D721Med (cell line): ENCODE measurements at places on chromosomes 1 and 21.

GRCh38 chr1:11888206-11888876 is 29.6 kb upstream of the NPPB start:
- no peak for DNase-seq

DNA sequence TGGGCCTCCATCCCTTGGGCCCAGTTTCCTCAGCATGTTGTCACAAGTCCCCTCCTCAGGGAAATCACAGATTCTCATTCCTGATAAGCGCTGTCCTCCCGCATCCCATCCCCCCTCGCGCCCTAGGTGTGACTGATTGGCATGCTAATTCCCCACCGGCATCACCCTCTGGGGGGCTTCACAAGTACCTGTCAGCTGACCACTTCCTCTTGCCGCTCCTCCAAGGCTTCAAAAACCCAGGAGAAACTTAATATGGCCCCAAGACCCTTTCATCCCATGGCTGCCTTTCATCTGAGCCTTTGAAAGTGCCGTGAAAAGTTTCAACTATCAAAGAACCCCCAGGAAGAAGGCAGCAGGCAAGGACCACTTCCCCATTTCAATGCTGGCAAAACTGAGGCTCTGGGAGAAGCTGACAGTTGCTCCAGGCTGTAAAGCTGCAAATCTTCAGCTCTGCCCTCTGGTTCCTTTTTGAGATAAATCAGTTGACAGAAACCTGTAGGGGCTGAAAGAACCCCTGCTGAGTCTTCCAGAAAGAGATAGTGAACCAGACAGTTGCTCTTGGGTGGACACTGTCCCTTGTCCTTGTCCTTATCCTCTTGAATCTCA is 12.8 kb upstream of the MIXL1 start:
- no peak for DNase-seq

- DNase-seq: no peak
These were observed 341.1 kb upstream of the RUNX1 start for GRCh38 chr21:35390013-35390776.

DNA sequence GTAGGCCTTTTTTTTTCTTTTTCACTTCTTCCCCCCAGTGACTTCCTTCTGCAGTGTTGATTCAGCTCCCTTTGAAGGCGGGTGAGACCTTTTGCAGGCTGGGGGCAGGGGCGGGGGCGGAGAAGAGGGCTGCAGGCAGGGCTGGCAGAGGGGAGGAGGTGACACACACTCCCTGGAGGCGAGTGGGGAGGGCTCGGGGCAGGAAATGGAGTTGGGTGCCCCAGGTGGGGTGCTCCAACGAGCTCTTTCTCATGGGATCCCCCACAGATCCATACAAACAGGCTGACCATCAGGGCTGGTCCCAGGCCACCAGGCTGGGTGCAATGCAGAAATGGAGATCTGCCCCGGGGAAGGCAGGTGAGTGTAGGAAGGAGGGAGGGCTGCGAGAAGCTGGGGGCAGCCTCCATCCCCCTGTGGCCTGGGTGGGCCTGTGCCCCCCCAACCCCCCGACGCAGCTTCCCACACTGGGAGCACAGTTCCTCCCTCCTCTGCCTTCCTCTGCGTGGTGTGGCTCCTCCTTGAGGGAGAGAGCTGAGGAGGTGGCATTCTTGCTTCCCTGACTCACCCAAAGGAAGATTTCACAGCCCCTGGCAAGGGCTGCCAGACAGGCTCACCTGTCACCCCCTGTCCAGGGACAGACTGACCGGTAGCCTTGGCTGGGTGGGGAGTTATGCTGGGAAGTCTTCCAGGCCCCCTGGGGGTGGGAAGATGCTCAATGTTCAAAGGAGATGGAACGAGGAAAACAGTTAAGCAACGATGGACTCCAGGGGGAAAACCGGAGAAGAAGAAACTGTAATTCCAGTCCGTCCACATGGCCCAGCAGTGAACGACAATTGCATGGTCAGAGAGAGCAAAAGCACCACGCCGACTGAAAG is 7.1 kb upstream of the ITGB2 start:
- DNase-seq: no peak

GRCh38 chr1:246297279-246298265 is 209.5 kb downstream of the SMYD3 start:
- no peak for DNase-seq

DNA sequence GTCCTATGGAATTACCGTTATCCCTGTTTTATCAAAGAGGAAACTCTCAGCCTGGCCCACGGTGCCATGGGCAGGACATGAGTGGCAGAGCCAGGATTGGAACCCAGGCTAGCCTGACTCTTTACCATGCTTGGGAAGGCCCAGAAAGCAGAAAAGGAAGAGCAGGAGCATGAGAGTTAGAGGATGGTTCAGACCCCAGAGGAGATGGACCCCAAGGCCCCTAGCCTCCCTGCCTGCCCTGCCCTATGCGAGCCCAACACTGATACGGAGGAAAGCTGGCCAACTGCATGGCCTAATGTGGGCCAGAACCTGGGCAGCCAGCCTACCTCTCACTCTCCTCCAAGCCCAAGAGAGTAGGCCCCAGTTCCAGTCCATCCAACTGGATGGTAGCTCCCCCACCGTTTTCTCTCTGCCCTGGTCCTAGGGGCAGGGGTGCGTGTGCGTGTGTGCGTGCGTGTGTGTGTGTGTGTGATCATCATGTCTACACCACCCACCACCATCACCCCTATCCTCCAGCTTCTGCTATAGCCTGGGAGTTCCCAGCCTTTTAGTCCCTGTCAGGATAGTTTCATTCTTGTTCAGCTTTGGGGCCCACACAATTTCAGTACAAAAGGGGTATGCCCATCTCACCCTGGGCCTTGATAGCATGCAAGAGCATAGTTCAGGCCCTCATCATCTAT is 15.4 kb upstream of the MEX3A start:
- DNase-seq: no peak

GRCh38 chr1:119952496-119952895 is 56.2 kb upstream of the ADAM30 start:
- no peak for DNase-seq

DNA sequence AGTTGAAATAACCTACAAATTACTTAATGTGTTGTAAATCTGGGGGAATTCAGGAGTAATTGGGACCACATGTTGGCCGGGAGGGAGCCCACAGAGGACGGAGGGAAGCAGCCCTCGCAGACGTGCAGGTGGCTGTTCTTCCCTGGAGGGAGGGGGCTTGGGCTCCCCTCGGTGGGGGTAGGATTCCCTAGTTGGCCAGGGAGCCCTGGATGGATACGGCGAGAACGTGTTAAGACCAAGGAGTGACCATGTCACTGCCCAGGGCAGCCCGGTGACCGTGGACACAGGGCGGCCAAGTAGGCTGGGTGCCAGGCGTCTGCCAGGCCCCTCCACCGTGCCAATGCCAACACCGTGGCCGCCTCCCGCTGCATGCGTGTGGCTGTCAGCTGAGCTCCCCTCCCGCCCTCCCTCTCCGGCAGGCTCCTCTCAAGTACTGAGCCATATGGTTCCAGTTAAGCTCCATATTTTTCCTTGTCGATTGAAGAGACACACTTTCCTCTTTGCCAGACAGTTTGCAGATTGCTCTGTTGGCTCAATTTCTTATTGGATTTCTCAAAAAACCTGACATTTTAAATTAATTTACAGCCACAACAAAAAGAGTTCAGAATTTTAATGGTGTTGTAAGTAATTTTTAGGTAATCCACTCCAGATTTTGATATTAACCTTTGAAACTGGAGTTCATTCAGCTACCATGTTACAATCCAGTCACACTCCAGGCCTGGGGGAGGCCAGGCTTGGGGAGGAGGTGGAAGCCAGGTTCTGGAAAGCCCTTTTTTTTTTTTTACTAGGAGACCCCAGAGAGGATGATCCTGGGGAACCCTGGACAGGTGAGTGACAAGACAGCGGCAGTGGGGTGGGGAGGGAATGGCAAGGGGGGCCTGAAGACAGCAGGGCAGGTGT is 71.2 kb downstream of the CASZ1 start:
- DNase-seq: peak; percentile 68

DNA sequence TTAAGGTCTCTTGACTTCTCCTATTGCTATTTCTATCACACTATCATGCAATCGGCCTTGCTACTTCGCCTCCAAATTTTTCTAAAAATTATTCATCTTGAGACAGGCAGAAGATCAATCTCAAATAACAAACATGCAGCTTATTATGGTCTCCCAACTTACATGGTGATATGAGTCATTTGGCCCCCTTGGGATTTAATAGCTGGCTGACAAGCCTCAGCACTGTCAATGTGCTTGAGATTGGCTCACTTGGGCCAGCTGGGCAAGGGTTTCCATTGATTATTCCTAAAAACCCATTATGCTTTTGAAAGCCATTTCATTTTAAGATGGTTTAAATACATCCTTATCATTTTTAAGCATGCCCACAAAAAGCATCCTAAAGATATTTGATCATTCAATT is 224.5 kb upstream of the NFIA start:
- DNase-seq: no peak

GRCh38 chr1:1203561-1204424 is 2.6 kb downstream of the TNFRSF18 start:
- DNase-seq: no peak

DNA sequence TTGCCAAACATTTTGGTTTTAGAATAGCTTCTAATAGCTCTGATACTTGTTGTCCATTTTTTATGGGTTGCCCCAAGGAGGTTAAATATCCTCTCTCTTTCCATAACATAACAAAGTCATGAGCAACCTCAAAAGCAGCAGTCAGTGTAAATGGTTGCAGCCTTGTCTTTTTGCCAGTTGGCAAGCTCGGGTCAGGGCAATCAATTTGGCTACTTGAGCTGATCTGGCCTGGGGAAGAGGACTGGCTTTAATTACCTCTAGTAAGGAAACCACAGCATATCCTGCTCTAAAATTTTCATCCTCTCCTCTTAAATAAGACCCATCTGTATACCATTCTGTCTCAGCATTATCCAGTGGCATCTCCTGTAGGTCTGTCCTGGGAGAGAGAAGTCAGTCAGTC is 21.2 kb upstream of the FMO4 start:
- DNase-seq: no peak

- no peak for DNase-seq
These were observed 175.5 kb upstream of the NCAM2 start for GRCh38 chr21:20822666-20823065.

DNA sequence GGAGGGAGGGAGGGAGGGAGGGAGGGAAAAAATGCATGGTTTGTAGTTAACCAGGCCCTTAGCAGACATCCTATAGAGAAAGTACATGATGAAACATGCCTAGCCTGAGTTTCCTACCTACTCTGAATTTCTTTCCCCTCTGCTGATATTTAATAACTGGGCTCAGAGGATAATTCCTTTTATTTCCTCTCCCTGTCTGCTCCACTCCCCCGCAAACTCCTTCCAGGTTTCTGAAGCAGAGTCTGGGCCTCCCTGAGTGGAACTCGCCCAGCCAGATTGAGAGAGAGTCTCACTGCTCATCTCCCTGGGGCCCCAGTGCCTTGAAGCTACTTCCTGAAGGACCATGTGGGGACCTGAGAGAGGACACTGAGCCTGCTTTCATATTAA is 111.9 kb upstream of the SLC44A3 start:
- no peak for DNase-seq

DNA sequence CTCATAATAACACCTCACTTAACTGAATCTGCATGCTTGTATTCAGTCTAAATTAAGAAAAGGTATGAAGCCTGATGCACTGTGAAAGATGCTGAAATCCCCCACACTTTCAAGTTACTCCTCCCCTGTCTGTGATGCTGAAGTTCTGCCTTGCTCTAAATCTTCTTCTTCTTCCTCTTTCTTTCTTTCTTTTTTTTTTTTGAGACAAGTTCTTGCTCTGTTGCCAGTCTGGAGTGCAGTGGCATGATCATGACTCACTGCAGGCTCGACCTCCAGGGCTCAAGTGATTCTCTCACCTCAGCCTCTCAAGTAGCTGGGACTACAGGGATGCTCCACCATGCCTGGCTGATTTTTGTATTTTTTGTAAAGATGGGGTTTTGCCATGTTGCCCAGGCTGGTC is 231.0 kb upstream of the B3GALT2 start:
- no peak for DNase-seq

DNA sequence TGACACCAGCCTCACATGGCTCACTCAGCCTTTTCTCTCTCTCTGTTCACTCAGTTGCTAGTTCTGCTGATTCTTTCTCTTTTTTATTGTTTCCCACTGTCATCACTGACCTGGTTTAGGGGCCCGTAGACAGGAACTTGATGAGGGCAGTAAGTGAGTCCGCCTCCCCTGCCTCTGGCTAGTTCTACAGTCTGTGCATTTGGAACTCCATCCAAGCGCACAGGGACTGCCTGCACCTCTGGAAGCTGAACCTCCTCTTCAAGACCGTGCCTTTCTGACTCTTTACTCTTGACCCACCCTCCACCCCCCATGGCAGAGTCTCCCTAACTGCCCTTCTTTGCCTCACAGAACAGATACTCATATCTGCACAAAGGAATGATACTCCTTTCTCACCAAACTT is 4.2 kb downstream of the TENT5C start:
- no peak for DNase-seq
